Fibroblast of skin of right quadriceps (primary cell): ENCODE measurements at places on chromosomes 12 and 14.
A peak's percentile ranks its signal among the peaks of the same experiment; 100 is the strongest.

DNA sequence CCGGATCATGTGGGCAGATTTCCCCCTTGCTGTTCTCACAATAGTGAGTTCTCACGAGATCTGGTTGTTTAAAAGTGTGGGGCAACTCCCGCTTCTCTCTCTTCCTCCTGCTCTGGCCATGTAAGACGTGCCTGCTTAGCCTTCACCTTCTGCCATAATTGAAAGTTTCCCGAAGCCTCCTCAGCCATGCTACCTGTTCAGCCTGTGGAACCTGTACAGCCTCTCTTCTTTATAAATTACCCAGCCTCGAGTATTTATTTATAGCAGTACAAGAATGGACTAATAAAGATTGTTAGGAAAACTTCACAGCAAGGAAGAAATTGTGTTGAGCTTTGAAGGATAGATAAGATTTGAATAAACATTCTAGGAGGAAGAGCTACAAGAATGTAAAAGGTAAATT is 52.1 kb downstream of the KDM5A start:
- DNase-seq: no peak

DNA sequence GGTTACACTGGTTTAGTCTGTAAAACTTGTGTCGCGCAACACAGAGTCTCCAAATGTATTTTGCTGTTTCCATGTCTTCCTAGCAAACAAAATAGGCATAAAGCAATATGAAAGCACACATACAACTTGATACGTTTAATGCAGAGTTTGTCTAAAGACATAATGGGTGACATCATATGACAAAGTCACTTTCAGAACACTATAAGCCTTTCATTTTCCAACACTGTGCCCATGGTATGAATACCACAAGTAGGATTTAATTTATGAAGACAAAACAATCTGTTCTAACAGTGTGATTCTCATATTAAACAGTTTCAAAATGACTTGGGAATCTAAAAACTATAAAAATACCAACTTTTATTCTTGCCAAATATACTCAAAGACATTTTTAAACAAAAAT is 58.4 kb downstream of the PTPN21 start:
- DNase-seq: no peak

DNA sequence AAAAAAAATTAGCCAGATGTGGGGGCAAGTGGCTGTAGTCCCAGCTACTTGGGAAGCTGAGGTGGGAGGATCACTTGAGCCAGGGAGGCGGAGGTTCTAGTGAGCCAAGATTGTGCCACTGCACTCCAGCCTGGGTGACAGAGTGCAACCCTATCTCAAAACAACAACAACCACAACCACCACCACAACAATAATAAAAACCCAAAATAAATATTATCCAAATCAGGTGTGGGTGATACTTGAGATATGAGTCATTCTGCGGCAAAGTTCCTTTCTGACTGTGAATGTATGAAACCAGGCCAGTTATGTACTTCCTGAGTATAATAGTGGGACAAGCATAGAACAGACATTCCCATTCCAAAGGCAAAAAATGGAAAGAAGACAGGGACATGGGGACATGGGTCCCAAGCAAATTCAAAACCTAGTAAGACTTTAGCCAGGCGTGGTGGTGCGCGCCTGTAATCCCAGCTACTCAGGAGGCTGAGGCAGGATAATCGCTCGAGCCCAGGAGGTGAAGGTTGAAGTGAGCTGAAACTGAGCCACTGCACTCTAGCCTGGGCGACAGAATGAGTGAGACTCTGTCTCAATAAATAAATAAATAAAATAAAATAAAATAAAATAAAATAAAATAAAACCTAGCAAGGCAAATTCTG is 9.7 kb upstream of the ERC1 start:
- no peak for DNase-seq

DNA sequence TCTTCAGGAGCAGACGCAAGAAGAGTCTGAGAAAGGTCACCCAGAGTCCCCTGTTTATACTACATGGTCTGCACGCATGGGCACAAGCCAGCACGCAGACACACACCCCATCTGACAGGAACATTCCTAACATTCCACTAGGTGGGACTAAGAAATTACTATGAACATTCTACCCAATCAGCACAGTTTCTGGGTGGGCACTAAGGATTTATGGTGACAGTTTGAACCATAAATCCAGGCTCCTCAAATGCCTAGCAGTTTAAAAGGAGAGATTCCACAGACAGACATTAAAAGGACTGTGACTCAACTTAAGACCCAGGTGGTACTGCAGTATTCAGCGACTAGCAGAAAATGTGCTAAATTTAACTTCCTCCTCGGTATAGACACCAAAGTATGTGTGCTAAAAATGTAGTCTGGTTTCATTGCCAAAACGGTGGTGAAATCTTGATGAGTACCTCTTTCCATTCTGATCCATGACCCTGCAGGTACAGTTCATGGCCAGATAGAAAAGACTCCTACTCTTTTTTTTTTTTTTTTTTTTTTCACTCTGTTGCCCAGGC is 16.2 kb downstream of the ABHD4 start:
- peak; percentile 99 for DNase-seq

- peak; percentile 69 for DNase-seq
Measured at GRCh38 chr12:10641735-10642500, 28.5 kb upstream of the MAGOHB start.

GRCh38 chr12:51371295-51371953 is 19.8 kb downstream of the GALNT6 start:
- DNase-seq: peak; percentile 96

DNA sequence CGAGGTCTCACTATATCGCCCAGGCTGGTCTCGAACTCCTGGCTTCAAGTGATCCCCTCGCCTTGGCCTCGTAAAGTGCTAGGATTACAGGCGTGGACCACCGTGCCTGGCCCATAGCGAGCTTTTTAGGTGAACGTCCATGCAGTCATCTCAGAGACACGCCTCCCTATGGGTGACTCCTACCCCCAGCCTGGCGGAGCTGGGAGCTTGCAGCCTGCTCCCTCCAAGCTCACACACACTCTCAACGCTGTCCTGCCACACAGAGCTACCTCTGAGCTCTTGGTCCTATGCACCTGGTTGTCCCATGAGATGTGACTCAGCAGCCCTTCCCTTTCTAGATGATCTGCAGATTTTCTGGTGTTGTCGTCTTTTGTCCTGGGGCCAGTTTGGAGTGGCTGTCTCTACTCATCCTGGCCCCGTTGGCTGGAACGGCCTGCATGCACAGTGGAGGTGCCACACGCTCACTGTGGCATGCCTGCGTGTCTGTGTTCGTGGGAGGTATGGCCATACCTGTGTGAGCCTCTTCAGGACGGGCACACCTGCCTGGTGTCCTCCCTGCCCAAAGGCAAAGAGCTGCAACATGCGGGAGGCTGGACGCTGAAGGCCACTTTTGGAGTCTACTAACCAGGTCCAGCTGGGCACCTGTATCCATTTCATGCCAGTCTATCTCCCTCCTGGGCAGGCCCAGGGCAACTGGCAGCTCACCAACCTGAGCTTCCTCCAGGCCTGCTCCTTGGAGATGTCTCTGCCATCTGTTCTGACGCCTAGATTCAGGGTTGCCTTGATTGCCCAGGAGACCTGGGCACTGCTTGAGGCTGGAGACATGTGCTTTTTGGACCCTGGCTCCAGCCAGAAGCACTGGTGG is 18.1 kb downstream of the CABP1 start:
- no peak for DNase-seq

DNA sequence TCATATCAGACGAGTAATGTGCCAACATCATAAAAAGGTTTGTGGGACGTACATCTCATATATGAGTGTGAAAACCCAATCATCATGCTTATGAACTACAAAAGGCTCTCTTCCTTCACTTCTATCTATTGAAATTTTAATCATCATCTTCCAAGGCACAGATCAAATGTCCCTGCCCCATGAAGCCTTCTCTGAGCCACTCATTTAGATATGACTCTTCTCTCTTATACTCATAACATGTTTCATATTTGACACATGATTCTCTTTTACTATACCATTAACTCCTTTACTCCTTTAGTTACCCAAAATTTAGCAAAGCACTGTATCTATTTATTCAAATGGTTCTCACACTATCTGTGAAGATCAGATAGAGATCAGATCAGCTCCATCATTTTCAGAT is 22.2 kb downstream of the RALGAPA1 start:
- no peak for DNase-seq

DNA sequence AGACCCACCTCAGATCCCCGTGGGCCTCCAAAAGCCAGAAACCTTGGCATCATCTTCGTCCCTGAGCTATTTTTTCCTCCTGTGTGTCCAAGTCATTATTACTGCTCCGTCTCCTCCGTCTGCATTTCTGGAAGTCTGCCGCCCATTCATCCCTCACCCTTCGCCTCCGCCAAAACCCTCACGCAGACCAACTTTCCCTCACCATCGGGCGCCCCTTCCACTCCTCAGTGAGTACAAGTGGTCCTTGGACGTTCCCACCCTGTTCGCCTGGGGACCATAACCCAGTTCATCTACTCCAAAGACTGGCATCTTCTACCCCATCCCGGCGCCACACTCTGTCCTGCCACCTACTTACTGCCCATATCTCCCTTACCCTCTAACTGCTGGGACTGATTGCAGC is 3.7 kb upstream of the LTBP2 start:
- DNase-seq: no peak

GRCh38 chr14:51488569-51489220 is 163.0 kb upstream of the FRMD6 start:
- no peak for DNase-seq

- no peak for DNase-seq
Measured at GRCh38 chr12:30243426-30243825, 452.2 kb downstream of the IPO8 start.

DNA sequence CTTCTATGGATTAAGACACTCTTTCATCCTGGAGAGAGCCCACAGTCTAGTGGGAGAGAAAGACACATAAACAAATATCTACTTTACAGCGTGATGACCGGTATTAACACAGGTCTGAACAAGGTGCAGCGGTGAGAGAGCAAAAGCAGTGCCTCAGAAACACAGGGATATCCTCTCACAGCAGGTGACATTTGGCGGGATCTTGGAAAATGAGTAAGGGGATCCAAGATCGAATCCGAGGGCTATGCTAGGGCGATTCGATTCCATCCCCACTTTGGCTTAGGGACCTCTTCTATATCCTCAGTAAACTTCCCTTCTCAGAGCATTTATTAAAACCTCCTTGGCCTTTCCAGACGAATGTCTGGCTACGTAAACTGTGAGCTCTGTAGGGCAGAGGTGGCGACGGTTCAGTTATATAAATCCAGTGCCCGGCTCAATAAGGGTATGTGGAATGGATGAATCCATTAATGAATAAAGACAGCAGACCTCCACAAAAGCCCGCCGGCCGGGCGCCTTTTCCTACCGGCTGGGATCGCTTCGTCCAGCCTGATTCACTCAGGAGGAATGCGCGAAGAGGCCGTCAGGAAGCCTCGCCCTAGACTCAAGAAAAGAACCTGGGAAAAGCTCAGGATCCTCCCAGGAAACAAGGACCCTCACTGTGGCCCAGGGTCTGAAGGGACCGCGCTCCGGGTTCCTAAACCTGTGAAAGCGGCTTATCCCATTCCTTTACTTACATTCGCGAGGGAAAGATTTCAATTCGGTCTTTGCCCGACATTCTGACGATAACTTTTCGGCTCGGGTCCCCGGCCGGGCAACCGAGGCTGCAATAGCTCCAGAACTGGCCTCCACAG is 455 bp downstream of the ATP6V1D start:
- peak; percentile 62 for DNase-seq

GRCh38 chr12:57276935-57277563 is 26.1 kb upstream of the STAC3 start:
- peak; percentile 28 for DNase-seq

DNA sequence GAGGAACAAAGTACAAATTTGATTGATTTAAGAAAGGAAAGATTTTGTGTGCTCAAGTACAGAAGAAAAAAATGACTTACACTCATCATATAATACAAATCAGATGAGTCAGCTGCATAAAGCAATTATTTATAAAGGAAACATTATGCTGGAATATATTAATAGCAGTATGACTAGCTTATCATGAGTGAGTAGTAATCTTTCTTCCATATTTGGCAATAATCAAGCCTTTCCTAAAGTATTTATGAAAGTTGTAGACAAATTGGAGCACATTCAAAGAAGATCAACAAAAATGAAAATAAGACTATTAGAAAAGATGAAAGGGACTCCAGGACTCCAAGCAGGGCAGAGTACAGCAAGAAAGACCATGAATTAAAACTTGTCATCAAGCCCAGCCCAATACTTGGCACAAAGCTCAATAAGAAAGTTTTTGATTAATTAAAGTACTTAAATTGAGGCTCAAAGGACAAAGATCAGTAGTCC is 32.8 kb downstream of the CCER1 start:
- DNase-seq: peak; percentile 83

GRCh38 chr12:84738481-84738972 is 174.1 kb downstream of the SLC6A15 start:
- DNase-seq: peak; percentile 81

DNA sequence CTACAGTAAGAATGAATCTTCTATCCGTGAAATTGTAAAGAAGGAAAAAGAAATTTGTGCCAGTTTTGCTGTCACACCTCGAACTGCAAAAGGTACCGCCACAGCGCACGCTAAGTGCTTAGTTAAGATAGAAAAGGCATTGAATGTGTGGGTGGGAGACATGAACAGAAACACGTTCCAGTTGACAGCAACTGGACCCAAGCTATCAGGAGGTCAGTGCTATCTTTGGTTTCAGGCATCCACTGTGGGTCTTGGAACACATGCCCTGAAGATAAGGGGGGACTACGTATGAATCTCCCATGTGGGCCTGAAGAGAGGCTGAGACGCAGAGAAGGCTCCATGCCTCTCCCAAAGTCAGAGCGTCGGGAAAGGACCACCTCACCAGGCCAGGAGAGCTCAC is 9.8 kb downstream of the IFFO1 start:
- no peak for DNase-seq

DNA sequence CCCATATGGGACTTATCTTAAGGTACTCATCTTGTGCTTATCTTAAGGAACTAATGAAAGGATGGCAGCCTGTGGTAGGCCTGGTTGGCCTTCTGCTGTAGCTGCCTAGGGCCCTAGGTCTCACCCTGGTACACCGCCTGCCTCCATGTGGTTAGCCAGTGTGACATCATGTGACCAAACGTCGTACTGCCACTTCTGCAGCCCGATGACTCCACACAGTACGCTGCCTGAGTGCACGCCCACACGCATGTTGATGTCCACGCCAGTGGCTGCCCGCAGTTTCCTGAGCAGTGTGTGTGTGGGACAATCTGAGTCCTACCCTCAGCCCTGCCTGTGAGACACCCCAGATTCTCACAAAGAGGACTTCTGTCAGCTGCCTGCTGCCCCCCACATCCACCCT is 5.1 kb downstream of the ADCY4 start:
- no peak for DNase-seq

DNA sequence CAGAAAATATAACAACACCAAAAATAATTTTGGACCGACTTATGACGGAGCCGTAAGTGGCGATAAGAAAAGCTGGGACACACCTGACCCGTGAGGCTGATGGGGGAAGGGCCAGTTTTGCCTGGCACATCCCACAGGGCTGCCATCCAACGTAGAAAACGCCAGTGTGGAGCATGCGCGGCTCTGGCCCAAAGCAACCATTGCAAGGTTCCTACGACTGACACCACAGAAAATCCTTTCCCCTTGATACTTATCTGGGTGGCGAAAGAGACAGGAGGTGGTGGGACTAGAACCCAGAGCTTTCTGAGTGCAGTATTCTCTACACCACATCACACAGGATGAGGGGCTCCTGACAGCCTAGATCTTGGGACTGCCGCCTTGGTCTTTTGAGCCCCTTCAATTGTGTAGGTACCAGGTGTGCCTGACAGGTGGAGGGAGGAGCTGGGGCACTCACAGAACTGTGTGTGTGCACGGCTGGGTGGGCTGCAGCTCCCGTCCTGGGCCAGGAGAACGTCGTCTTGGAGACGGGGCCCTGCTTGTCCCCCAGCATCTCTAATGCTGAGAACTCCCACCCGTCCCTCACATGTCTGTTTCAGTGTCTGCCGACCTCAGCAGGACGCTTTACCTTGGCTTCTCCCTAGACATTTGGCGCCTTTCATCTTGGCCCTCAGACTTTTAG is 17.4 kb upstream of the CACNA2D4 start:
- DNase-seq: no peak

- DNase-seq: peak; percentile 41
Measured at GRCh38 chr14:33475623-33476022, 475.3 kb downstream of the EGLN3 start.
